ENCODE measurements at places on chromosomes 12 and 14.

DNA sequence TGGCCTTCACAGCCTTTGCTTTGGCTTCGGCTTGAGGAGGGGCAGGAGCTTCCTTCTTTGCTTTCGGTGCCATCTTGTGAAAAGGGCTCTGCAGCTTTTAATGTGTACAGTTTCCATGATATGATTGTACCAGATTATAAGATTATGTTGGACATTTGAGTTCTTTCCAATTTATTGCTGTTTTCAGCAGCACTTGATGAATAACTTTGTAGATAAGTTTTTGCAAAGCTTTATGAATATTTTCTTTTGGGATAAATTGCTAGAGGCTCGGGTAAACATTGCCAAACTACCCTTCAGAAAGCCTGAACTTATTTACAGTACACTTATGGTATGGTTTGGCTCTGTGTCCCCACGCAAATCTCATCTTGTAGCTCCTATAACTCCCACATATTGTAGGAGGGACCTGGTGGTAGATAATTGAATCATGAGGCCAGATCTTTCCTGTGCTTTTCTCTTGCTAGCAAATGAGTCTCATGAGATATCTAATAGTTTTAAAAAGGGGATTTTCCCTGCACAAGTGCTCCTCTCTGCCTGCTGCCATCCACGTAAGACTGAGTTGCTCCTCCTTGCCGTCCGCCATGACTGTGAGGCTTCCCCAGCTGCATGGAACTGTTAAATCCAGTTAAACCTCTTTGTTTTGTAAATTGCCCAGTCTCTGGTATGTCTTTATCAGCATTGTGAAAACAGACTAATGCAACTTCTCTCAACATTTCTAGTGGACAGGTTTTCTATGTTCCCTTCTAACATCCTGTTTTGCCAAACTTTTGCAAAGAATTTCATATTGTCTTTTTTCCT is 70.4 kb downstream of the RCOR1 start:
- H3K36me3 ChIP-seq: peaks cover 11% of the 10 kb centered on the region
- H3K4me3 ChIP-seq: no peak overlapping the region
- H3K4me1 ChIP-seq: peaks cover 29% of the 10 kb centered on the region

GRCh38 chr12:100656141-100656540 is 82.7 kb downstream of the GAS2L3 start:
- H3K4me1 ChIP-seq: no peaks in the 10 kb centered on the region
- no peaks in the 10 kb centered on the region for H3K36me3 ChIP-seq
- no peak overlapping the region for H3K27ac ChIP-seq
- H3K4me3 ChIP-seq: no peak overlapping the region

DNA sequence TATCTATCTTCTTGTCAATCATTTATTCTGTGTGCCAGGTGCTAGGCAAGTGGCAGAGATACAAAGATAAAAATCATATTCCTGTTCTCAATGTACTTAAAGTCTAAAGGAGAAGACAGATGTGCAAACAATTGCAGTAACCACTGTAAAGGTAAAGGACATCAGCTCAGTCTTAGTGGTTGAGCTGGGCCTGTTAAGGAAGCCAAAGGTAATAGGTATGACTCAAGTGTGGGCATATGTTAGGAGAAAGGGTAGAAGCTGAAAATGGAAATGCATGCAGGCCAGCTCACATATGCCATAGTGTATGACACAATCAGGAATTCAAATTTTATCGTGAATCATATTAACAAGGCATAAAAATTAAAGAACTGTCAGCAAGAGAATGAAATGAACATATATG is 49.8 kb downstream of the FAR2 start:
- H3K4me3 ChIP-seq: no peak overlapping the region
- H3K27ac ChIP-seq: no peak overlapping the region
- DNase-seq: no peak
- peaks cover 9% of the 10 kb centered on the region for H3K27me3 ChIP-seq

GRCh38 chr12:3035815-3036702 is 41.1 kb upstream of the TSPAN9 start:
- H3K27ac ChIP-seq: no peak overlapping the region
- H3K27me3 ChIP-seq: no peaks in the 10 kb centered on the region
- no peaks in the 10 kb centered on the region for H3K4me1 ChIP-seq
- no peak for DNase-seq
- no peaks in the 10 kb centered on the region for H3K36me3 ChIP-seq

GRCh38 chr12:38160318-38161122 is 156.1 kb upstream of the ALG10B start:
- no peaks in the 10 kb centered on the region for H3K36me3 ChIP-seq
- no peaks in the 10 kb centered on the region for H3K4me1 ChIP-seq
- DNase-seq: no peak

DNA sequence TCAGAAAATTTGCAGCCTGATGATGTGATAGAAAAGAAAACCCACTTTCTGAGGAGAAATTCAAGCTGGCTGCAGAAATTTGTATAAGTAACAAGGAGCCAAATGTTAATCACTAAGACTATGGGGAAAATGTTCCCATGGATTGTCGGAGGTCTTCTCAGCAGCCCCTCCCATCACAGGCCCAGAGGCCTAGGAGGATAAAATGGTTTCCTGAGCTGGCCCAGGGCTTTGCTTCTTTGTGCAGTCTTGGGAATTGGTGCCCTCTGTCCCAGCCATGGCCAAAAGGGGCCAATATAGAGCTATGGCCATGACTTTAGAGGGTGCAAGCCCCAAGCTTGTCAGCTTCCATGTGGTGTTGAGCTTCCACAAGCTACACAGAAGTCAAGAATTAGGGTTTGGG is 335.9 kb downstream of the ATP23 start:
- no peaks in the 10 kb centered on the region for H3K4me1 ChIP-seq
- H3K27me3 ChIP-seq: no peaks in the 10 kb centered on the region
- no peak for DNase-seq
- H3K4me3 ChIP-seq: no peak overlapping the region
- no peaks in the 10 kb centered on the region for H3K36me3 ChIP-seq

GRCh38 chr14:106185837-106186233 is 659.5 kb downstream of the TMEM121 start:
- DNase-seq: peak; percentile 54
- no peaks in the 10 kb centered on the region for H3K36me3 ChIP-seq
- H3K27me3 ChIP-seq: no peaks in the 10 kb centered on the region
- no peak overlapping the region for H3K27ac ChIP-seq
- H3K4me3 ChIP-seq: no peak overlapping the region

DNA sequence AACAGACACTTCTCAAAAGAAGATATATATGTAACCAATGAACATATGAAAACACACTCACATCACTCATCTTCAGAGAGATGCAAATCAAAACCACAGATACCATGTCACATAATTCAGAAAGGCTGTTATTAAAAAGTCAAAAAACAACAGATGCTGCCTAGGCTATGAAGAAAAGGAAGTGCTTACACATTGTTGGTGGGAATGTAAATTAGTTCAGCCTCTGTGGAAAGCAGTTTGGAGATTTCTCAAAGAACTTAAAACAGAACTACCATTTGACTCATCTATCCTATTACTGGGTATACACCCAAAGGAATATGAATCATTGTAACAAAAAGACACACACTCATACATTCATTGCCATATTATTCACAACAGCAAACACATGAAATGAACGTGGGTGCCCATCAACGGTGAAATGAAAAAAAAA is 35.1 kb downstream of the EIF2S3B start:
- H3K27me3 ChIP-seq: no peaks in the 10 kb centered on the region
- peak overlapping the region; percentile 52 for H3K4me3 ChIP-seq
- peaks cover 41% of the 10 kb centered on the region for H3K4me1 ChIP-seq
- H3K27ac ChIP-seq: peak overlapping the region; percentile 86
- H3K36me3 ChIP-seq: peaks cover 18% of the 10 kb centered on the region

DNA sequence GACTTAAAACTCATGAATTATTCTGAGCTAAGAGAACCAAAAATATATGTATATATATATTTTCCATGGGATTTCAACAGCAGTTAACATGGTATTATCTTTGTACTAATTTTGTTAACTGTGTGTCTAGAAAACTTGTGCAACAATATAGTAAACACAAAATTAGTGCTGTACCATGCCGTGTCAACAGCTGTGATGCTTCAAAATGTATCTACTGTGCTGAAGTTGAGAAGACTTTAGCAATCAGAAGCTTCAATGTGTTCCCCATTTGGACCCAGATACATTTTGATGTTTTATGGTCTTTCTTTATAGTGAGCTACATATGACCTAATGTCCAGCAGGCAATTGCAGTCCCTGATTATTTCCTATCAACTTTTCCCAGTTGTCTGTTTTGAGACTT is 405.7 kb downstream of the DIO2 start:
- H3K4me1 ChIP-seq: no peaks in the 10 kb centered on the region
- H3K4me3 ChIP-seq: no peak overlapping the region
- no peaks in the 10 kb centered on the region for H3K27me3 ChIP-seq
- no peaks in the 10 kb centered on the region for H3K36me3 ChIP-seq
- DNase-seq: no peak

GRCh38 chr12:105548626-105549025 is 218.1 kb downstream of the C12orf75 start:
- H3K27me3 ChIP-seq: no peaks in the 10 kb centered on the region
- no peak for DNase-seq
- no peaks in the 10 kb centered on the region for H3K4me1 ChIP-seq
- no peak overlapping the region for H3K27ac ChIP-seq
- H3K36me3 ChIP-seq: no peaks in the 10 kb centered on the region

GRCh38 chr14:103127356-103127755 is 4.1 kb downstream of the TNFAIP2 start:
- no peak overlapping the region for H3K27ac ChIP-seq
- H3K4me3 ChIP-seq: no peak overlapping the region
- DNase-seq: no peak
- H3K27me3 ChIP-seq: peaks cover 16% of the 10 kb centered on the region

- no peak overlapping the region for H3K4me3 ChIP-seq
- peaks cover 31% of the 10 kb centered on the region for H3K27me3 ChIP-seq
- peaks cover 49% of the 10 kb centered on the region for H3K4me1 ChIP-seq
- DNase-seq: no peak
- H3K27ac ChIP-seq: no peak overlapping the region
These were observed 3.5 kb downstream of the TSHR start for GRCh38 chr14:80958939-80959338.

DNA sequence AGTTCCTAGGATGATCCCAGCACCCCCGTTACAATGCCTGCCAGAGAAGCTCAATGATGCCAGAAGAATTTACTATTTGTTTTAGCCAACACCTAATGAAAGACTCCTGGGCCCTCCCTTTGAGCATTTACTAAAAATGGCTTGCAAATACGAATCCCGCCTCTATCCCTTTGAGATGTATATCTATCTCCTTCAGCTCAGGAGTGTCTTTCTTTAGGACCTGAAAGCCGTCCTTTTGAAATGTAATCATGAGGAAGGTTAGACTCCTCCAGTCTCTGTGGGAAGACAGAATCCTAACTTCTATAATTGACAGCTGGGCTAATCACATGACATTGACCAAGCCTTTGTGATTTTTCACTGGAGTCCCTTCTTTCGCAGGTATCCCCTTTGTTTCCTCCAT is 19.2 kb upstream of the DYNC1H1 start:
- H3K4me1 ChIP-seq: peaks cover 9% of the 10 kb centered on the region
- no peaks in the 10 kb centered on the region for H3K36me3 ChIP-seq
- no peak overlapping the region for H3K27ac ChIP-seq
- H3K27me3 ChIP-seq: peaks cover 44% of the 10 kb centered on the region
- no peak overlapping the region for H3K4me3 ChIP-seq

DNA sequence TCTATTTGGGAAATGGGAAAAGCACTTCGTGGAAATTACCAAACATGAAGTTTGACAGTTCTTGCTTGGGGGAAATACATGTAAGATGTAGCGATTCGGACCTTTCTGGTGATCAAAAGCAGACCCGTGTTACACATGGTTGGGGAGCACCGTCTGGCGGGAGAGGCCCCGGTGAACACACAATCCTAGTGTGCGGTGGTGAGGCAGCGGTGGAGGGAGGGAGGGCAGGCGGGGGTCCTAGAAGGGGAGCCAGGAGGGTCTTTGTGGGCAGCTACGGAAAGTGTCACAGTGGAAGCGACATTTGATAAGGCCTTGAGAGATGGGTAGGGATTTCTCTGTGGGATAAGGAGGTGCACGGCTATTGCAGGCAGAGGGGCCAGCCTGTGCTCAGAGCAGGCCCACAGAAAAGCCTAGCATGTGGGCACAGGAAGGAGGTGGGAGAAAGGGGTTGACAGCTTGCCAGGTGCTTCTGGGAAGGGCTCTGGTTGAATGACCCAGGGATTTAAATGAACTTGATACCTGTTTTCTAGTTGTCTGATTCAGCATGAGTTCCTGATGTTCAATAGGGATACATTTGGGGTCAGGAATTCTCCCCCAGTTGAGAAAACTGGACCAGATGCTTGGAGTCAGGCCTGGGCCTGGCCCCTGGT is 7.2 kb downstream of the MVK start:
- H3K4me1 ChIP-seq: no peaks in the 10 kb centered on the region
- DNase-seq: no peak
- no peaks in the 10 kb centered on the region for H3K27me3 ChIP-seq
- no peak overlapping the region for H3K4me3 ChIP-seq

- no peaks in the 10 kb centered on the region for H3K36me3 ChIP-seq
- H3K4me3 ChIP-seq: no peak overlapping the region
- H3K27me3 ChIP-seq: peaks cover 6% of the 10 kb centered on the region
These were observed 24.2 kb upstream of the STXBP6 start for GRCh38 chr14:25074099-25074685.

DNA sequence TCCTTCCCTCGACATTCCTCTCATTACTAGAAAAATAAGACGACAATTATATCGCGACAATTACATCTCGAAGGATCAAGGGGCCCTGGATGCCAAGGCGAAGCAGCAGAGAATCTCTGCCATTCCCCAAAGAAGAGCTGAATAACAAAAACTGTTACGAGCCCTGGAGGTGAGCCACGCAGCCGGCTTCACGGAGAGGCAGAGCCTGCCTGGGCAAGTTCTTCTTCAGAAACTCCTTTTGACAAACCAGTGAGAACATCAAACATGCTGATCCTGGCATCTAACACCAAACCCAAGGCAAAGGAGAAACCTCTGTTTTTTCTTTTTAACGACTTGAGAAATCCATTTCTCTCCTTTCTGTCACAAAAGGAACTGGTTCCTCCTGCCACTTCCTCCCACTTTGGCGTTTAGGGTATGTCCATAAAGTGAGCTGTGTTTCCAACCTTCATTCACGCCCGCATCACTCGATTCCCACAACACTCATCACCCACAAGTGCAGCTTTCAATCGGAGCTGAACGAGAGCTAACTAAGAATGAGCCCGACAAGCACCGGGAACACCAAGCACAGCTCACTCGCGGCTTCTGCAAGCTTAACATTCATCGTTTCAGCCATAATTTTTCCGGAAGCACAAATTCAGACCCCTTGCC is 21.5 kb downstream of the CCDC88C start:
- DNase-seq: no peak
- no peaks in the 10 kb centered on the region for H3K27me3 ChIP-seq
- H3K4me1 ChIP-seq: peaks cover 90% of the 10 kb centered on the region
- H3K4me3 ChIP-seq: peak overlapping the region; percentile 62
- H3K36me3 ChIP-seq: peaks cover 19% of the 10 kb centered on the region

DNA sequence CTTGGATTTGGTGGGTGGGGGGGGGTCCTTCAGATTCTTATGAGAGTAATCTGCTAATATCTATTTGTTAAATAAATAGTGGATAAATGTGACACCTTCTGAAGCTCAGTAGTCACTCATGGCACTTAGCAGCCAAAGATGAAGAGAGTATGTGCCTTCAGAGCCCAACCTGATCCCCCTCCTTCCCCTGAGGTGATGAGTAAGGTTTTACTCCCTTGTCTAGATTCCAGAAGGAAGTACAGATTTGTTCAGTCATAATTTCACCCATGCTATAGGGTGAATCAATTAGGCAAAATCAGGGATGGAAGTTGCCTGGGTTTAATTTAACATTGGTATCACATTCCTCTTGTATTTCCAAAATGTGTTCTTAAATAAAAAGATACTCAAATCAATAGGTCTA is 340.3 kb upstream of the ATP2B1 start:
- no peak for DNase-seq
- H3K27me3 ChIP-seq: no peaks in the 10 kb centered on the region
- H3K4me3 ChIP-seq: no peak overlapping the region
- peaks cover 5% of the 10 kb centered on the region for H3K4me1 ChIP-seq
- H3K36me3 ChIP-seq: no peaks in the 10 kb centered on the region
